NCI-H2081 treated with DMSO at 0.1 percent for 48 hours (cell line): ENCODE measurements at places on chromosomes 1 and 21.

- DNase-seq, result no peak
Observed at GRCh38 chr1:234986750-234987414, 141.8 kb downstream of the TOMM20 start.

- no peak for DNase-seq
Observed at GRCh38 chr1:208162903-208163302, 81.3 kb downstream of the PLXNA2 start.

DNA sequence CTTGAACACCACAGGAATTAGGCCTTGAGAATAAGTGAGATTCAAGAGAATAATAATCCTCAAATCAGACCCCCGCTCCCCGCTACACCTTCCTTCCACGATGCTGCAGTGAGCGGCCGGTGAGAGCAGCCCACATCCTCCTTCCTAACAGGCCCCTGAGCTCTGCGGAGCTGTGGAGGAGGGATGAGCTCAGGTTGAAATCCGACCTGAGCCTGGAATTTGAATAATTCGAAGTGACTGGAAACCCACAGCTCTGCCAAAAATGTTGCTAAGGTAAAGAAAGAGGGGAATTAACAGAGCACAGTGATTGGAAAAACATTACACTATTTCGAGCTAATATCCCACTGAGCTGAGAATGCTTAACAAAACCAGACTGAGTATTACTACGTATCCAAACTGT lies 90.0 kb downstream of the URB2 start:
- DNase-seq, result no peak

- no peak for DNase-seq
Observed at GRCh38 chr1:248047008-248047407, 372 bp downstream of the OR2L3 start.

DNA sequence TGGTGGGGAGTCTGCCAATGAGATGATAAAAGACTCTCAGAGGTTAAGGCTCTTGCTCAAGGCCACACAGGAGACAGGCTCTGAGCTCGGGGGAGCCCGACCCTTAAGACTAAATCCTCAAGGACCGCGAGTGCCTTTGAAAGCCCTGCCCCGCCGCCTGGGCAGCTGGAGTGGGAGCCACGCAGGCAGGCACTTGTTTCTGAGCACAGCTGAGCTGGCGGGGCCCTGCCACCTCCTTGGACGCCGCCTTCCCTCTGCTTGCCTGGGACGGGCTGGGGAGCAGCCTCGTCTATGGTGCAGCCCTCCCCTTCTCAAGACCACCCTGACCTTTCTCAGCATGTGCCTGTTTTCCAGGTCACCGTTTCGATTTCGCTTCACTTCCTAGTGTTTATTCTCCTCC lies 169.3 kb downstream of the CAMTA1 start:
- DNase-seq, result no peak

- no peak for DNase-seq
Observed at GRCh38 chr1:217109928-217110327, 386.7 kb upstream of the ESRRG start.

- no peak for DNase-seq
Observed at GRCh38 chr1:157469752-157470675, 82.3 kb downstream of the FCRL5 start.

DNA sequence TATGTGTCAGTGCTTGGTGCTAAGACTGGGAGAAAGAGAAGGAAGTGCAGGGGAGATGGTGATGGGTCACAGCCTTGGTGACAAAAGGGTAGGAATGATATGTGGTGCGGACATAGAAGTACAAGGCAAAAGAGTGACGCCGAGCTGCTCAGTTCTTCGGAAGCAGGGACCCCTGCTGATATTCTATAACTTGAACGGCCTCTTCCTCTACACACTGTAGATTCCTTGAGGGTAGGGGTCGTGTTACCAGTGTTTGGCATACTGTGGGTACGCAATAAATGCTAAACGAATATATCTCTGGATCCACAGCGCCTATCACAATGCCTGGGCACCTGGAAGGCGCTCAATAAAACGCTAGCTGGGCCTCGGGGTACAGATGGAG lies 488 bp downstream of the DBT start:
- no peak for DNase-seq

GRCh38 chr21:17921579-17922530 lies 102.7 kb upstream of the C21orf91 start:
- no peak for DNase-seq

DNA sequence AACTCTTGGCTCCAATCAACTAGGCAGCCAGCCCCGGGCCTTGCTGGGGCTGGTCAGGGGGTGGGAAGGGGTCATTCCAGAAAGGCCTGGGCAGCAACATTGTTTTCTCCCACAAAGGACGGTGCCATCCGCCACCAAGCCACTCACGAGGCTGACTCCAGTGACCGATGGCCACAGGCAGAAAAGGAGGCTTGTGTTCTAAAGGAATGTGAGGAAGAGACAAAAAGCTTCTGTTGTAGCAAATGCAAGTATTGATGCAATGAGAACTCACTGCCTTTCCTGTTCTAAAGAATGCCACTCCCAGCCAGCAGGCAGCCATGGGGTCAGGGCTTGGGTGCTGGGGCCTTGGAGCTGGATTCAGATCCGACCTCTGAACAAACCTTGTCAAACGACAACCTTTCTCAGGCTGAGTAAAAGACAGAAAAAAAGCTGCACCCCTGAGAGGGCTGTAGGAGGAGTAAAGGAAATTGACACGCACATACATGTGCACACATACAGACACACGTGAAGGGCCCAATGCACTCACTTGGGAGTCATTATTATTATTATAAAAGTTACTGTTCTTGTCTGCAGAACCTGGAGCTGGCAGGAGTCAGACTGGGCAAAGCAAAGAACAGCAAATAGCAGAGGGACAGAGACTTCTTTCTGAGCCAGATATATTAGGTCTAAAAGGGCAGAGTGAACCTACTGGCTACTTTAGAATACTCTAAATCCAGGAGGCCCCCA lies 13.9 kb upstream of the PRMT2 start:
- DNase-seq, result no peak

DNA sequence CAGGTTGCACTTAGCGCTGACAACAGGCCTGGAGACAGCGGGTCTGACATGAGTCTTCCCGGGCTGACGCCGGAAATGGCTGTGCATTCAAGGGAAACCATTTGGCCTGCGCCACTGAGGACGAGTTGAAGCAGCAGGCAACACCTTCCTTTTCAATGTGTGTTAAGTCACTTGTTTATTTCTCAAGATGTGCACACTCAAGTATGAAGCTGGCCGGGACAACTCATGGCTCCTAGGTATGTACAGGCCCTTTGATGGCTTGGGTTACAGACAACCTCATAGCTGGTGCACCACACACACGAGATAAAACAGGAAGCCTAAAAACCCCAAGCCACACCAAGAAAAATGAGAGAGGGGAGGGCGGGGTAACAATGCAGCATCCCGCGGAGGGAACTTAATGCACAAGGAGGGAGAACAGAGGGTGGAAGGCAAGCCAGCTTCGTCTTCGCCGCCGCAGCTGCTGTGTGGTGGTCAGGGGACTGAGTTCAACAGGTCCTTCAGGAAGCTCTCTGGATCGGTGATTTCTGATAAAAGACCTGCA lies 118.0 kb upstream of the IFFO2 start:
- DNase-seq, result no peak

DNA sequence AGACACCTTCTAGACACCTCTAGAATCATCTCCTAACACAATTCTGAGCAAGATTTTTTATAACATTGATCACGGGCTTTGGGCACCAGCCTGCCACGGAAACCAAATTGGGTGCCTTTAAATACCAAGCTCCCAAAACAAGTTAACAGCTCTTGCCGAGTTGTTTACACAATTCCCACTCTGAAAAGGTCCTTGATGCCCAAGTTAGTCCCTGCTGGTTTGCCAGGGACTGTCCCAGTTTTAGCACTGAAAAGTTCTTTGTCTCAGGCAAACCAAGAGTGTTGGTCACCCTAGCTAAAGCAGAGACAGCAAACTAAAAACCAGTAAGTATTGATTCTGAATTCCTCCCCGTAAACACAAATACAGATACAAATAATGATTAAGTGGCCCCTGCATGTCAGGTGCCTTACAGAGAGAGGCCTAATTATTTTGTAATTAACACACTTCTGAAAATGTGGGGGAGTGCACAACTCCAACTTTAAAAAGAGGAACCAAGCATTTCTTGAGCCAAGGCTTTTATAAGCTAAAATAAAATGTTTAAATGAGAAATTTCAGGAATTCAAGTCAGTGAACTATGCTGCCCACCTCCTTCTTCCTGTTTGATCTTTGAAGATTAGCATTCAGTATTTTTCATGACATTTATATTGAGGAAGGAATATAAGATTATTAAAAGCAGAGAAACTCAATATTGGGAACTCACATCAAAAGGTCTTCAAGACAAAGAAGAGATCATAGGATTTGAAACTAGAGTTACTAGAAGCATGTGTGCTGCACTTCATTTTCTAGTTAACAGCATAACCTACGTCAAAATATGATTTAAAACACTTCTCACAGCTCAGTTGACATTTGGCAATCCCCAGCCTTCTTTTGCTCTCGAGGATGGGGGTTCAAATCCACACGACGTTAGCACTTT lies 9.0 kb upstream of the UBE2U start:
- DNase-seq, result no peak

DNA sequence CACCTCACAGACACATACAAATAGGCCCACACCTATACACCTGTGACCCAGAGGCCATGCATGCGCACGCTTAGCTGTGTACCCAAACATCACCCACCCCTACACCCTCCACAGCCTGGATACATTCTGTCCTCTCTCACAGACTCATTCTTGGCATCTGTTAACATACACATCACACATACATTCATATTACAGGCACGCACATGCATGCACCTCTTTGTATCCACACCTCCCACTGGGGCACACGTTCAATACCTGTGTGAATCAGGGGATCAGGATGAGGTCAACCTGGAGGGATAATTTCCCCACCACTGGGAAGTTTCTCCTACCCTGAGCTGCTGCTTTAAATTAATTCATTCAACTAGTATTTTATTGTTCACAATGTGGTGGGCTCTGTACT lies 35.6 kb upstream of the EPB41 start:
- no peak for DNase-seq

DNA sequence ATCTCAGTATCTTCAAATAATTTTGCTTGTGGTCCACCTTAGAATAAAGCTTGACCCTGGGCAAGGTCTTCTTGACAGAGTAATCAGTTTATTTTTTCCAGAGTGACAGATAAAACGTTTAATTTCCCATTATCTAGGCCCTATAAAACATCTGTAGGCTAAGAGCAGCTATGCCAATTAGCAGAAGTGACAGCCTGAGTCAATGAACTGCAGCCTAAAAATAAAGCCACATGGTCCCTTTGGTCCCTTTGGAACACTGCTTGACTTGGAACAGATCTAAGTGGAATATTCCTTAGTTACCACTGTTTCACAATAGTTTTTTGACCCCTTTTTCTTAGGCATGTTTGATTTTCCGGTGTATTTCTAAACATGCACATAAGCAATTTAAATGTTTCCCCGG lies 6.3 kb upstream of the RGS13 start:
- no peak for DNase-seq

DNA sequence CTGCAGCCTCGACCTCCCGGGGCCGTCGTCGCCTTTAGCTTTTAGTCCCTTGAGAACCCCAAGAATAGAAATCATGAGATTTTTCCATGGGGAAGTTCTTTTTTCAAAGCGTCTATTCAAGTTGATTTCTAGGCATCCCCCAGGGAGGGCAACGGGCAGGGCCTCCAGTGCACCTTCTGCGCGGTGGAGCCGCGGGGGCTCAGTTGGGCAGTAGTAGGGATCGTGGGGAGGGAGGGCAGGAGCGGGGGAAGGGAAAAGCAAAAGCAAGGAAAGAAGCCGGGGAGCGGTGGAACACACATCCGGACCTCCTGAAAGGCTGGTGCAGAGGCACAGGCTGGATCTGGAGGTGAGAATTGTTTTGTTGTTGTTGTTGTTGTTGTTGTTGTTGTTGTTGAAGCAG lies 103.4 kb downstream of the PPIAL4G start:
- no peak for DNase-seq

DNA sequence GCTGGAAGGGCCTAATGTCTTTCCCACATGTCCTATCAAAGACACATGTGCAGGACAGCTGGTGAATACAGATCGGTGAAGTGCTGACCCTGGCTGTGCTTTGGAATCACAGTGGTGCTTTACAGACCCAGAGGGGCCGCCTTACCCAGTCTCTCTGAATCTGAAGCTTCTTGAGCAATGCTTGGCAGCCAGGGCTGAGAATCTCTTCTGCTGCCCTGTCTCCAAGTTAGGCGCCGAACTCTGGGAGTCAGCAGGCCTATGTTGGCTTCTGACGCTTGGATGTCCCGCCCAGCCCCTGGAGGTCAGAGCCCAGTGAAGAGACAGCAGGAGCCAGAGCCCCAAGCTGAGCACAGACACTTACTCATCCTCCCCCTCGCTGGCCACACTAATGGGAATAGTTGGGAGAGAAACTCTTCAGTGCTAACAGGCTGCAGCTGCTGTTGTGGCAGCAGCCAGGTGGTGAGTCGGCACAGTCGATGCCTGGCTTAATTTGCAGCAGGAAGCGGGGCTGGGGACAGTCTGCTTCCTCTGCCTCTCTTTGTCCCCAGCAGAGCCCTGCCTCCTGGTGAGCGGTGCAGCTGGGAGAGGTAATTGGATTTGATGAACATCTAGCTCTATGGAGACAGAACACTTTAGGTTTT lies 68.1 kb downstream of the URB2 start:
- DNase-seq, result peak; percentile 94

DNA sequence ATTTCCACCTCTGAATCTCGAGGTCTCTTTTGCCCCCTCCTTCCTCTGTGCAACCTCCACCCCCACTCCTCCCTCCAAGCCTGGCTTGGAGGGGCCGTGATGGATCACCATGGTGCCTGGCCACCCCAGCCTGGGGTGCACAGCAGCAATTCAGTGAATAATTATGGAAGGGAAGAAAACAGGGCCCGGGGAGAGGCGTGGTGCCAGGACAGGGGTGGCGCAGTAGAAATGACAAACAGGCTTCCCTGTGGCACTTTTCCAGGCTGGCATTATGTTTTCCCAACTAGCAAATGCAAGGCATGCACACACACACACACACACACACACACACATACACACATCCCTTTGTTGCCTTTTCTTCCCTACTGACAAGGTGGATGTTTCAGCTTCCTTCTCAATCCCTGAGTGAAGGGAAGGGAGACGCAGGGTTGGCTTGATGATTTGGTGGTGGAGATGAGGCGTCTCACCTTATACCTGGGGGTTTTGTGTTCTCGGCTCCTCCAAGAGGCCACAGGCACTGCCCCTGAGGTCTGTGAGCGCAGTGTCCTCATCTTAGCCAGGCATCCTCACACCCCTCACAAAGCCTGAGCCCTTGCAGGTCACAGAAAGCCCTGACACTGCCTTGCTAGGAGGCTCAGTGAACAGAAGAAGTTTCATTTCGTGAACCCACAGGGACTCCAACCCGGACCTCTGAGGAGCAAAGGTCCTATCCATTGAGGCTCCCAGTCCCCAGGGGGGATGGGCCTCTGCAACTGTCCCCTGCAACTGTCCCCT lies 215.8 kb downstream of the MATN1 start:
- no peak for DNase-seq

DNA sequence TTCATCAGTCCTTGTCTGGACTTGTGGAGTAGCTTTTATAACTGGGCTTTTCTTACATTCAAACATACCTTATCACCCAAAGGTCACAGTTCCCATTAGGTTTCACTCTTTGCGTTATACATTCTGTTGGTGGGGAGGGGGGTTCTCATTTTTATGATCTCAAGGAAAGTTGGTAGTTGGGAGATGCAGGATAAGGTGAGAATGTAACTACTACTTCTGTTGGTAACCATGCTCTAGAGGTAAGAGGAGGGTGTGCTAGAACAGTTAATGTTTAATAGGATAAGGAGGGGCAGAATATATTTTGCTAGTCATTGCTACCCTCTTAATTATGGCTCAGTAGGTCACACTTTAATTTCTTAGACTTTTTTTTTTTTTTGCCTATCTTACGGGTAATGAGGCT lies 10.7 kb downstream of the YBX1 start:
- DNase-seq, result no peak

- DNase-seq, result no peak
Observed at GRCh38 chr1:12275370-12275769, 45.5 kb downstream of the VPS13D start.

- no peak for DNase-seq
Observed at GRCh38 chr21:25501996-25502665, 105.2 kb downstream of the MRPL39 start.
